Liver (tissue), 10 donors: ENCODE measurements at places on chromosomes 1 and 21. TPM values are rescaled to one million over a fixed set of nuclear protein-coding genes. Genes with fewer than 3 reads are reported as not detected.

- no peak for DNase-seq
These were observed 5.7 kb upstream of the OR2L5 start for GRCh38 chr1:248007778-248008177.

- DNase-seq = no peak
These were observed 46.7 kb downstream of the OLIG1 start for GRCh38 chr21:33116676-33117075.

DNA sequence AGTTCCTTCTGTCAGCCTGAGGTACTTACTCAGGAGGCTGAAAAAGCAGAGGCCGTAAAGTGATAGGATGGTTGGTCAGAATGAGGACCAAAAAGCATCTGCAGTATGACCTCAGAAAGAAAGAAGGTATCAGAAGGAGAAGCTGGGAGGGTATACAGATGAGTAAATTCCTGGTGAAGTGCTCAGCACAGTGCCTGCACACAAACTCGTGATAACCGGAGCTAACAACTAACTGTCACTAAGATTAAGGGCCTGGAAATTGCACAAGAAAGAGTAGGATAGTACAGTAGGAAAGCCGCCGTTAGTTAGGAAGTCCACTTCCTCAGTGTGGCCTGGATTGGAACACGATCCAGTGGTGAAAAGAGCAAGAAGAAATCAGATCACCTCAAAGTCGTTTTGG is 62.6 kb downstream of the VPS26C start:
- DNase-seq = no peak

GRCh38 chr1:26894263-26894662 is 4.2 kb upstream of the GPN2 start:
- DNase-seq = no peak

- peak; percentile 59 for DNase-seq
These were observed 25.0 kb upstream of the CCDC27 start for GRCh38 chr1:3727042-3727824.

DNA sequence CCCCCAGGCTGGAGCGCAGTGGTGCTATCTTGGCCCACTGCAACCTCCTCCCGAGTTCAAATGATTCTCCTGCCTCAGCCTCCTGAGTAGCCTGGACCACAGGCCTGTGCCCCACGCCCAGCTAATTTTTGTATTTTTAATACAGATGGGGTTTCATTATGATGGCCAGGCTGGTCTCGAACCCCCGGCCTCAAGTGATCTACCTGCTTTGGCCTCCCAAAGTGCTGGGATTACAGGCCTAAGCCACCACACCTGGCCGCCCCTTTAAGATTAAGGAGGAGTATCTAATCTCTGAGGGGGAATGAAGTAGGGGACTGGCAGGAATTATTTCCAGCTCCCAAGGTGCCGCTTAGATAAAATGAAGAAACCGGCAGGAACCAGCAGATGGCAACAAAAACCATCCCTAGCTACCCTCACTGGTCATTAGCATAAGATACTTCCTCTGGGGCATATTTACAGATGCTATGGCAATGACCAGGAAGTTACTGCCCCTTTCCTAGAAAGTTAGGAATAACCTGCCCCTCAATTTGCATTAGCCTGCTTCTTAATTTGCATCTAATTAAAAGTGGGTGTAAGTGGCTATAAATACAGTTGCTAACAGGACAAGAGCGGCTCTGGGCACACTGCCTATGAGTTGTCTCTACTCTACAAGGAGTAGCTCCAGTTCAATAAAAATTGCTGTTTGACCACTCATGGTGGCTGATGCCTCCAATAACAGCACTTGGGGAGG is 7.1 kb upstream of the NSUN4 start:
- DNase-seq = no peak

DNA sequence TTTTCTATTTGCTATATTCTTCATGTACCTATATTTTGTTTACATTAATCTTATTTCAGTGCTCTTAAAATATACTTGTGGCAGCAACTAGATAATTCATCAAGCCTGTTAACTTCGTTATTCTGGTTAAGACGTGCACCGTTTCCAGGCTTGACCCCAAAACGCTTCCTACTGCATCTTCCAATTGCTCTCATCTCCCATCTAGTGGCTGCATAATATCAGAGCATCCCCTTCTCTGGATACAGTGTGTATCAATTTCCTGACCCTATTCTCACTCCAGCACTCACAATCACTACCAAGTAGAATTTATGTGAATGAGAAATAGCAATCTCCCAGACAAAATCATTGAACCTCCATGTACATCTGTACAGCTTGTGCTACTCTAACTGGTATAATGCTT is 1280.3 kb upstream of the B3GALT2 start:
- no peak for DNase-seq

GRCh38 chr21:44643741-44644310 is 2.4 kb upstream of the KRTAP10-11 start:
- no peak for DNase-seq

DNA sequence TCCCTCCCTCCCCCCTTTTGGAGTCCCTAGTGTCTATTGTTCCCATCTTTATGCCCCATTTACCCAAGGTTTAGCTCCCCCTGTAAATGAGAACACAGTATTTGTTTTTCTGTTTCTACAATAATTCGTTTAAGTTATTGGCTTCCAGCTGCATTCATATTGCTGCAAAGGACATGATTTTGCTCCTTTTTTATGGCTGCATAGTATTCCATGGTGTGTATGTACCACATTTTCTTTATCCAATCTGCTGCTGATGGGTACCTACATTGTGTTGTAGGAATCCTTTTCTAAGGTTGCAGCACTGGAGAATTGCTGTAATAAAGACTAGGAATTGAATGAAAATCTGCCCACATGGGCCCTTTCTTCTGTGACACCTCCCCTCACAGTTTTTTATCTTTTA is 6.8 kb downstream of the SLC25A24 start:
- no peak for DNase-seq

GRCh38 chr1:59752556-59753414 is 62.0 kb upstream of the HOOK1 start:
- DNase-seq = no peak

DNA sequence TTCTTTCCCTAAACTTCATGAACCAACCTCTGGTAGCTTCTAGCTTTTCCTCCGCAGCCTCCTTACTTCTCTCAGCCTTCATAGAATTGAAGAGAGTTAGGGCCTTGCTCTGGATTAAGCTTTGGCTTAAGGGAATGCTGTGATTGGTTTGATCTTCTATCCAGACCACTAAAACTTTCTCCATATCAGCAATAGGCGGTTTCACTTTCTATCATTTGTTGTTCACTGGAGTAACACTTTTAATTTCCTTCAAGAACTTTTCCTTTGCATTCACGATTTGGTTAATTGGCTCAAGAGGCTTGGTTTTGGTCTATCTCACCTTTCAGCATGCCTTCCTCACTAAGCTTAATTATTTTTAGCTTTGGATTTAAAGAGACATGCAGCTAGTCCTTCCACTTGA is 5.1 kb downstream of the URB2 start:
- DNase-seq = no peak

DNA sequence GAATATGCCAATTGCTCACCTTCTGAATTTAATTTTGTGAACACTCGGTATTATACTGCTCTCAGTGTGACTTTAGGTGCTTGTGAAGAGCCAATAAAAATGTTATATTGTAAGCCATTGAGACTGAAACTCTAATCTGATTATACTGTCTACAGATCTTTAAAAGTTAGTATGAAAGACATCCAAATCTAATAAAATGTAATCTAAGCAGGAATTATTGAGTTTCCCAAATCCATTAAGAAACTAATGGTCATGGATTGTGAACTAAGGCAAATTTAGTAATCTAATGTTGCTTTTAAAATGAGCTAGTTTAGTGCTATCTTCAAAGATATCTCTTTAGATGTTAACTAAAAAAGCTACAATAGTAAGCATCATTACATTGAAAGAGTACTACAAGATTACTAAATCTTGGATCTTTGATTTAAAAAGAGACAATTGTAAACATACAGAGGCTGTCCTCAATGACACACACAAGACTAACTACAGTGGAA is 1132.4 kb upstream of the B3GALT2 start:
- no peak for DNase-seq

GRCh38 chr1:22380024-22380785 is 71.4 kb upstream of the ZBTB40 start:
- no peak for DNase-seq

DNA sequence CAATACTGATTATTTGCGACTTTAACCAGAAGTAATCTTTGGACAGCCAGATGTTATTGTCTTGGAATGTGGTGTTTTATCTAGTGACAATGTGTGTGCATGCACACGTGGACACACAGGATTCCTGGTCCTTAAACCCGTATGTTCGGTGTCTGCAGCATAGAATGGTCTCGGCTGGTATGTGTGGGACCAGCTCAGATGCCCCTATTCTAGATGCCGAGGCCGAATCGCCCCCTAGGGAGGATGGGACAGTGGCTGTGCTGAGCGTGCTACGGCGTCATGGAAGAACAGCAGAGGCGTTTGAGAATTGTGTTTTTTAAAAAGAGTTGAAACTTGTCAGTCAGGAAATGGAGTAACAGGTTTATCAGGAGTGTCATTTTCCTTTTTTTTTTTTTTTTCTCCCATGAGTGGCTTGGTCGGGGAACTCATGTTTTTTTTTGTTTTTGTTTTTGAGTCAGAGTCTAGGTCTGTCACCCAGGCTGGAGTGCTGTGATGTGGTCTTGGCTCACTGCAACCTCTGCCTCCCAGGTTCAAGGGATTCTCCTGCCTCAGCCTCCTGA is 30.1 kb downstream of the SKI start:
- no peak for DNase-seq

BEST4 gene
- total RNA-seq = 0.05 TPM

PDZK1 gene
- total RNA-seq = 85.4 TPM

CD1C gene
- total RNA-seq = 0.33 TPM

GLMP gene
- 30.0 TPM for total RNA-seq

FAM177B gene
- total RNA-seq = not detected

SLC37A1 gene
- 6.1 TPM for total RNA-seq

KIAA0040 gene
- total RNA-seq = 5.7 TPM

CFAP410 gene
- 11.7 TPM for total RNA-seq

PYHIN1 gene
- 0.61 TPM for total RNA-seq

RAB7B gene
- 0.89 TPM for total RNA-seq

KLHDC7A gene
- 6.6 TPM for total RNA-seq
